ENCODE measurements at places on chromosomes 7 and 10. TPM values are rescaled to one million over a fixed set of nuclear protein-coding genes. Genes with fewer than 3 reads are reported as not detected.

DNA sequence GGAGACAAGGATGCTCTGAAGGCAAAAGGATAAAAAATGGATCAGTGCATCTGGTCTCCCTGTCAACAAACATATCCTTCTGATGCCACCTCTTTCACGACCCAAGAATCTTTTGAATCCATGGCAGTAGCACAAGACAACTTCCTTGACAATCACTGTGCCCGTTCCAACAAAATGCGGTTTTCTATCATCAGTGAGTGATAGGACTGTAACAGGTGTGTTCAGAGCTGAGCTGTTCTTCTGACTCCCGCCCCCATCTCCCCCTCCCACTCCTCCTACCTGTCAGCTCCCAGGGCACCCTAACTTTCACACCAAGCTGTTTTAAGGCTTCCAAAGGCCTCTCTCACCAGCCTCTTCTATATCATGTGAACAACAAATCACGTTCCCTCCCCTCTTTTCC is 74.8 kb downstream of the PARD3 start:
- no peak for DNase-seq

DNA sequence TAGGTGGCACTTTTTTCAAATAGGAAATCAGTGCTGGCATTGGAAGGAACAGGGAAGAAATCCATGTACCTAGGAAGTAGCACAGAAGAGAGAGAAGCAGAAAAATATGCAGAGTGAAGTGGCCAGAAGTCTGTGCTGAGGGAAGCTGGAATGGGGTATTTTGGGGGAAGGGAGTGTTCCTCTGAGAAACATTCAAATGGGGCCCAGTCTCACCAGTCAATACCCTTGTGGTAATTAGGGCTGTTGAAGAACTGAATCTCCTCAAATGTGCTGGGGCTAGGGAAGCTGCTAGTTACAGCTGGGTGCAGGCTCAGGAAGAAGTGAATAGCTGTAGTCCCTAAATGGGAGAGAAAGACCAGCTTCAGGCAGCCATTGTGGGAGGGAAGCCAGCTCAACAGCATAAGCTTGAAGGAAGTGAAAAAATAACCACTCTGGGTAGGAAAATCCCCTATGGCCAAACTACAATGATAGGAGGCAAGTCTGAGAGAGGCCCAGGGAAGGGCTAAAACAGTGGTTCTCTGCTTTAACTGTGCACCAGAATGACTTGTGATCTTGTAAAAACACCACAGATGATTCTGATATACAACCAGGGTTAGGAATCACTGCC is 7.6 kb downstream of the NDST2 start:
- no peak for DNase-seq

DNA sequence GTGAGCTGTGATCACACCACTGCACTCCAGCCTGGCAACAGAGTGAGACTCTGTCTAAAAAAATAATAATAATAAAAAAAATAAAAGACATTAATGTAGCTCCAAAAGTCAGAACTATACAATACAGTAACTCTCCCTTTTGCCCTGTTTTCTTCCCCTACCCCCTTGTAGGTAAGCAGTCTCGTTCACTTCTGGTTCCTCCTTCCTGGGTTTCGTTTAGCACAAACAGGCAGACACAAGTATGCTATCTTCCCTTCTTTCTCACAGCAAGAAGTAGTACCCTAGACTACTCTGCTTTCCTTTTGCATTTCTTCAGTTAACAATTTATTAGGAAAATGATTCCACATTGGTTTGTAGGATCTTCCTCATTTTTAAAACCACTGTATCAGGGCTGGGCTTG is 33.1 kb downstream of the PDSS1 start:
- no peak for DNase-seq

- DNase-seq: no peak
Observed at GRCh38 chr7:45975847-45976484, 54.9 kb upstream of the IGFBP3 start.

GRCh38 chr10:107540981-107541380 is 376.5 kb upstream of the SORCS1 start:
- no peak for DNase-seq

DNA sequence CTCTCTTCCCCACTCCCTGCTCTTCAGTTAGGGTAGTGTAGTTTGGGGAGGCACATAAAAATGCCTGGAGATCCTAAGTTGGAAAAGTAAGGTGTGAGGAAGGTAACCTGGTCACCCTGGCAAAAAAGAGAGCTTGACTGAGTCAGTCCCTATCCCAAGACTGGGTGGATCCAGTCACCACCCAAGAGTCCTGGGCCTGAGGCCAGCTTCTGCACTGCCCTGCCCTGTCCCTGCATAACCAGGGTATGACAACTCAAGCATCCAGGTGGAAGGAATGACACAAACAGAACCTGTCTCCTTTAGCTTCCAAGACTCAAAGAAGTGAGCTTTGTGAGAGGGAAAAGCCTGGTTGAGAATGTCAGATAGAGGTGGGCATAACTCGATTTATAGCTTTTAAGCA is 26.9 kb upstream of the SORBS1 start:
- no peak for DNase-seq

DNA sequence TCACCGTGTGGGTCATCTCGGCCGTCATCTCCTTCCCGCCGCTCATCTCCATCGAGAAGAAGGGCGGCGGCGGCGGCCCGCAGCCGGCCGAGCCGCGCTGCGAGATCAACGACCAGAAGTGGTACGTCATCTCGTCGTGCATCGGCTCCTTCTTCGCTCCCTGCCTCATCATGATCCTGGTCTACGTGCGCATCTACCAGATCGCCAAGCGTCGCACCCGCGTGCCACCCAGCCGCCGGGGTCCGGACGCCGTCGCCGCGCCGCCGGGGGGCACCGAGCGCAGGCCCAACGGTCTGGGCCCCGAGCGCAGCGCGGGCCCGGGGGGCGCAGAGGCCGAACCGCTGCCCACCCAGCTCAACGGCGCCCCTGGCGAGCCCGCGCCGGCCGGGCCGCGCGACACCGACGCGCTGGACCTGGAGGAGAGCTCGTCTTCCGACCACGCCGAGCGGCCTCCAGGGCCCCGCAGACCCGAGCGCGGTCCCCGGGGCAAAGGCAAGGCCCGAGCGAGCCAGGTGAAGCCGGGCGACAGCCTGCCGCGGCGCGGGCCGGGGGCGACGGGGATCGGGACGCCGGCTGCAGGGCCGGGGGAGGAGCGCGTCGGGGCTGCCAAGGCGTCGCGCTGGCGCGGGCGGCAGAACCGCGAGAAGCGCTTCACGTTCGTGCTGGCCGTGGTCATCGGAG is 1.8 kb downstream of the ADRA2A start:
- no peak for DNase-seq

- no peak for DNase-seq
Observed at GRCh38 chr7:37944737-37945054, 24.3 kb downstream of the EPDR1 start.

- no peak for DNase-seq
Observed at GRCh38 chr10:86936661-86937501, 20.5 kb downstream of the MMRN2 start.

DNA sequence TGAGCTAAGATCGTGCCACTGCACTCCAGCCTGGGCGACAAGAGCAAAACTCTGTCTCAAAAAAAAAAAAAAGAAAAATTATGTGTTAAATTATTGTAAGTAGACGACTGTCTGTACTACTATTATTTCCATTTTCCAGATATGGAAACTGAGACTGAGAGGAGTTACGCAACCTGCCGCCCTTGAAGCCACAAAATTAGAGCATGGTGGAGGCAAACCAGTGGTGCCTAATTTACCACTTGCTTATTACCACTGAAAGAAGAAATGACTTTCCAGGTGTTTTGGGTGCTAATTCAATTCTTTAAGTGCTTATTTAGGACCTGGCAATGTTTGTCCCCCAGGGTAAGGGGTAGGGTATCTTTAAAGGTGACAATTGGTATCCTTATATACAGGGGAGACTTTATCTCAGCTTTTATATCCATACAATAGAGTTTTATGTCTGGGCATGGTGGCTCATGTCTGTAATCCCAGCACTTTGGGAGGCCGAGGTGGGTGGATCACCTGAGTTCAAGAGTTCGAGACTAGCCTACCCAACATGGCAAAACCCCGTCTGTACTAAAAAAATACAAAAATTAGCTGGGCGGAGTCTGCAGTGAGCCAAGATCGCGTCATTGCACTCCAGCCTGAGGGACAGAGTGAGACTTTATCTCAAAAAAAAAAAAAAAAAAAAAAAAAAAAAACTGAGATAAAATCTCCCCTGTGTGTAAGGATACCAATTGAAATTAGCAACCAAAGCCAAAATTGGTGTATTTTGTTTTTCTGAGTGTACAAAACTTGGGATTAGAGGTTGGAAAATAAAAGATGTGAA is 16.6 kb upstream of the CAMK1D start:
- DNase-seq: no peak

- DNase-seq: peak; percentile 19
Observed at GRCh38 chr10:73060738-73061635, 35.7 kb downstream of the P4HA1 start.

DNA sequence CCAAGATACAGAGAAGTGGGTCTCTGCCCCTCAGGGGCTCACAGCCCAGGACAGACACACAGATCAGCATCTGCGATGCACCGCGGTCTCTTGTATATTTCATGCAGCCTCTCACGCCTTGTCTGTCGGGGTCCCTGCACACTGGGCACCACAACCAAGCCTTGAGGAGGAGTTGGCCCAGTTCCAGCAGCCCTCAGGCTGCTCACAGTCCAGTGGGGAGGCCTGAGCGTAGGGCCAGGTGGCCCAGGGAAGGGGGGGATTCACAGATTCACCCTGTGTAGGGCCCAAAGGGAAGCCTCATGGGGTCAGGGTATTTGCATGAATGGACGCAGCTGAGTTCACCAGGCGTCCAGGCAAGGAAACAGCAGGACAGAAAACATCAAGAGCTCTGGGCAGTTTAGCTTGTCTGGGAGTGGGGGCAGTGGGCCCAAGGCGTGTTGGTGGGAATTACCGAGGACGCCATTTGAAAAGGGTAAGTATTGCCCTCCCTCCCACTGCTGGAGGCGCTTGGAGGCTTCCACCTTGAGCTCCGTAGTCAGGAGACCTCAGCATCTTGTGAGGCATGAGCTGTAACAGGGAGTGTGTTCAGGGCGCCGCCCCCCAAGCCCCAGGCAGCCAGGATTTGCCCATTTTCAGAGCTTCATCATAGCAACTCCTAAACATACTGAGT is 129.1 kb upstream of the CHST15 start:
- DNase-seq: no peak

- no peak for DNase-seq
Observed at GRCh38 chr7:68730194-68730593, 868.1 kb upstream of the AUTS2 start.

DNA sequence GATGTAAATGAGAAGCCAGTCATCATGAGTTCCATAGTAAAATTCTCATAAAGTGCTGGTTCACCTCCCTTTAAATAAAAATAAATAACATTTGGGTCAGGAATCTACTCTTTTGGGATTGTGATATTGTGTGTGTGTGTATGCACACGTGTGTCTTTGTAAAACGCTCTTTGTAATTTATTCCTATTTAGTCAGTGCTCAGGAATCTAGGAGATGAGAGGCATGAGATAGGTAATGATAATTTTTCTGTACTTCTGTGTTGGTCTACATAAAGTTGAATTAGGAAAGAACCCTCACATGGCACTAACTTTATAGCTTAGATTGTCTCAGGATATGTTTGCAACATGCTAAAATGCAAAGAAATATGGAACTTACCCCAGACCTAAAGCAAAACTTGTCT is 4.9 kb upstream of the CALCR start:
- DNase-seq: no peak

DNA sequence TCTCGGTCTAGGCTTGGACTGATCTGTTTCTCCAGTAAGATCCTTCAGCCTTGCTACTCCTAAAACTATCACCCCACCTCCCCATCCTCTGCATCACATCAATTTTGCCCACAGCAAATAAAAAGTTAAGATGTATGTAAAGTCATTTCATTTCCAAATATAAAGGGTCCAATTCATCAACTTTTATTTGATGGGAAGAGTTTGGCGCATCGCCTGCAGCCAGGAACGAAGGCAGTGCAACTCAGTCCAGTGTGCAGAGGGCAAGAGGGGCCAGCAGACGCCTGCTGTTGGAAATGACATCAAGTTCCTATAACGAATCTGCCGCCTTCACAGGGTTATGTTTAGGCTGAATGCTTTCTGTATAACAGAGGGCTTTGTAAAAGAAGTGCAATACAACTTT is 97.0 kb downstream of the SVIL start:
- DNase-seq: no peak

POP7 gene
- 31.8 TPM for total RNA-seq

PDE6C gene
- total RNA-seq: not detected

SUN3 gene
- total RNA-seq: not detected

ZNF425 gene
- total RNA-seq: 3.0 TPM

ZRANB1 gene
- total RNA-seq: 12.4 TPM

AP5Z1 gene
- 53.3 TPM for total RNA-seq

FAM237B gene
- not detected for total RNA-seq

DLD gene
- total RNA-seq: 37.7 TPM

TLL2 gene
- total RNA-seq: 0.27 TPM
